ENCODE measurements at places on chromosomes 1 and 21.

DNA sequence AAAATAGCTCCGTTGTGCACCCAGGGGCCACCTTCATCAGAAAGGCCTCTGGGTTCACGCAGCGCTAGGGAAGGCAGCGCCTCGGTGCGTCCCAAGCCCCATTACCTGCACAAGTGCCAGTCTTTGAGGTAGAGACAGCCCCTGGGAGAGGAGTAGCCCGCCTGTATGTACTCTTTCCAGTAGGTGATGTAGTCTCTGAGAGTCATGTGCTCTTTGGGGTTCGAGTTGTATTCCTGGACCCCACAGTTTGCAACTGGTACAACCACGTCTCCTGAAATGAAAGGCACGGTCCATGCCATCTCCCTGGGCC lies 601 bp downstream of the JMJD4 start:
- no peak for DNase-seq

GRCh38 chr21:28617300-28617699 lies 375.4 kb downstream of the LTN1 start:
- no peak for DNase-seq

GRCh38 chr1:222798975-222799374 lies 15.9 kb upstream of the DISP1 start:
- DNase-seq: no peak

DNA sequence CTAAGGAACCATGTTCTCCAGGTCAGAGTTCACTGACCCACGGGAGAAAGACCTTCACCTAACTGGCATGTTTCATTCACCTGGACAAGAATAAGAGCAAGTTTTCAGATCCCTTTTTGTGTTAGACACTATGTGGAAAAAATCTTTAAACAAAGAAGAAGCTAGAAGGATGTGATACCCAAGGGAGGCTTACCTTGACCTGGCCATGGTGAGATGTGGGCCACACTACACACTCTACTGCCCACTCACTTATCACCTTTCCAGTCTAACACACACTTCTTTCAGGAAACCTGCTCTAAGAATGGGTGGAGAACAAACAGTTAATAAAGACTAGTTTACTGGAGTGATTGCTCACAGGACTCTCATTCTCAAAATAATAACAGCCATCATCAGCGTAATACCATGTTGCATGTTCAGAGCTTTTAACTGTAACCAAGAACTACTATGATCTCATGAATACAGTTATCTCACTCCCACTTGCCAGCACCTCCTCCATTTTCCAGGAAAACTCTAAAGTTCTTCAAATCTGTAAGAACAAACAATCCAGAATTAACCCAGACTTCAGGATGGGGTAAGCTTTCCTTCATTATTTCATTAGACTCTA lies 1.4 kb downstream of the RGS8 start:
- DNase-seq: no peak
